ENCODE measurements at places on chromosomes 7 and 10.

GRCh38 chr7:16091701-16092310 lies 329.5 kb downstream of the CRPPA start:
- DNase-seq, result no peak

- no peak for DNase-seq
Measured at GRCh38 chr7:132899833-132900232, 182.1 kb downstream of the CHCHD3 start.

GRCh38 chr10:63515002-63515763 lies 6.0 kb upstream of the REEP3 start:
- no peak for DNase-seq

DNA sequence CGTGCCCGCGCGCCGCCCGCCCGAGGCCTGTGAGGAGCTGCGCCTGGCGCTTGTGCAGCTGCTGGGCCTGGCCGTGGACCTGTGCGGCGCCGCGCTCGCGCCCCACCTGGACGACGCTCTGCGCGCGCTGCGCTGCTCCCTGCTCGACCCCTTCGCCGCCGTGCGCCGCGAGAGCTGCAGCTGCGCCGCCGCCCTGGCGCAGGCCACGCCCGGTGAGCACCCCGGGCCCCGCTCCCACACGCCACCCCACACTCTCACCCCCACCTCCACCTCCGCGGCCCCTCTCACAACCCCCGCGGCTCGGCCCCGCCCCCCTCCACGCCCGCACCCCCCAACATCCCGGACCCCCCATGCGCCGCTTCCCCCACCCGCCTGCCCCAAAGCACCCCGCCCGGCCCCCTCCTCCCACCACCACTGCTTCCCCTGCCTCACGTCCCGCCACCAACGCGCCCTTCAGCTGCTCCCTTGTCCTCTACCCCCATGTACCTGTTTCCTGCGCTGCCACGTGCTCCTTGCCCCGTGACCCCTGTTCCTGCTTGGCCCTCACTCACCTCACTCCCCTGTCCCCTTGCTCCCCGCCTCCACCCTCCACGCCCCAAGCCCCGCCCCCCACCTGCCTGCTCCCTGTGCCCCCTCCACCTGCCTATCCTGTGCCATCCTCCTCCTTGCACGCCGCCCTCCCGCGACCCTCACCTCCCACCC lies at the start of gene PRKAR1B:
Gene PRKAR1B (minus strand): TSS at position 178 of the 702 bp plus-strand sequence. CDS start 15,776 bp downstream, outside the sequence.
- DNase-seq, result no peak

- no peak for DNase-seq
Measured at GRCh38 chr10:93245147-93245546, 171.5 kb downstream of the CYP26A1 start.

GRCh38 chr10:89521368-89521767 lies 14.0 kb downstream of the SLC16A12 start:
- no peak for DNase-seq

GRCh38 chr10:132192991-132193665 lies 6.4 kb downstream of the DPYSL4 start:
- no peak for DNase-seq
